ENCODE measurements at places on chromosomes 7 and 10.

GRCh38 chr7:21028599-21028998, 241.9 kb upstream of the SP8 start:
- no peak for DNase-seq

DNA sequence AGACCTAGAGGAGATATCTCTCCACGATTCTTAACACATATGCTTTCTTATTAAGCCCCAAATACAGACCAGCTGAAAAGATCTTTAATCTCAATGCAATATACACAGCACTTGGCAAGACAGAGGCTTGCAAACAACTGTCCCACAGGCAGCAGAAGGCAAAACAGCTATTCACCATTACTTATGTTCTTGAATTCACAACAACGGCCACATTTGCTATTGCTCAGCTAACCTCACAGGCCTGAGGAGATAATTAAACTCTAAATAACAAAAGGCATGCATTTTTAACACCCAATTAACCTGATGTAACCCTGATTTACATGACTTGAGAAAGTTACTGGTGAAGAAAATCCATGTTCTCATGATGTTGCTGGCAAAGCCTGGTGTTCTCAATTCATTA, 216.4 kb downstream of the CRPPA start:
- DNase-seq: no peak

GRCh38 chr10:51918440-51918839, 219.0 kb upstream of the CSTF2T start:
- no peak for DNase-seq

GRCh38 chr7:94154858-94155257, 150.7 kb upstream of the BET1 start:
- no peak for DNase-seq

DNA sequence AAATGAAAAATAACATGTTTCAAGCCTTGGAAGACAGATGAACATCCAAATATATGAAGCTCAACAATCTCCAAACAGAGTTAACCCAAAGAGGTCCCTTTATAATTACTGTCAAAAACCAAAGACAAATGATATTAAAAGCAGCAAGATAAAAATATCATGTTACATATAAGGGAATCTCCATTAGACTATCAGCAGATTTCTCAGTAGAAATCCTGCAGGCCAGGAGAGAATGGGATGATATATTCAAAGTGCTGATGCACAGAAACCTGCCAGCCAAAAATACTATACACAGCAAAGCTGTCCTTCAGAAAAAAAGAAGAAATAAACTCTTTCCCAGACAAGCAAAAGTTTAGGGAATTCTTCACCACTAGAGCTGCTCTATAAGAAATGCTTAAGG, 41.0 kb downstream of the AASS start:
- no peak for DNase-seq

DNA sequence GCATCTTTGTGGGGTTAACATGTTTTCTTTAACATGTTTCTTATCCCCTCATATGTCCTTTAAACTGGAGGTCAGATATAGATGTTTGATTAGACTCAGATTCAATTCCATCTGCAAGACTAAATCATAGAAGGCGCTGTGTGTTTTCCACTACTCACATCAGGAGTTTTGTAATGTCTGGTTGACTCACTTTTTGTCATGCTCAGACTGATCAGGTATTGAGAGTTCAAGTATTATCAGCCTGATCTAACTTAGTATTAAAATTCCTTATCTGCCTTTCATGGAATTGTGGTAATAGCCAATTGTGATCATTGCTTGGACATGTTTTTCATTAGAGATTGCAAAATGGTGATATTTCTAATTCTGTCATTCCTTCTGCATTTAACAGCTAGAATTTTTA, 30.2 kb downstream of the ENTPD7 start:
- no peak for DNase-seq

- DNase-seq: no peak
Observed at GRCh38 chr7:80139236-80139635, 4.6 kb downstream of the GNAI1 start.

GRCh38 chr10:31467791-31468535, 148.9 kb downstream of the ZEB1 start:
- DNase-seq: no peak

- no peak for DNase-seq
Observed at GRCh38 chr10:23399701-23400144, 39.2 kb upstream of the OTUD1 start.

- DNase-seq: no peak
Observed at GRCh38 chr7:7720750-7721621, 2.6 kb upstream of the RPA3 start.

- no peak for DNase-seq
Observed at GRCh38 chr10:109475711-109476421, 447.4 kb downstream of the XPNPEP1 start.
